ENCODE measurements at places on chromosomes 2 and 18.

GRCh38 chr2:174882416-174882815 is 118.1 kb upstream of the CHRNA1 start:
- DNase-seq = no peak

DNA sequence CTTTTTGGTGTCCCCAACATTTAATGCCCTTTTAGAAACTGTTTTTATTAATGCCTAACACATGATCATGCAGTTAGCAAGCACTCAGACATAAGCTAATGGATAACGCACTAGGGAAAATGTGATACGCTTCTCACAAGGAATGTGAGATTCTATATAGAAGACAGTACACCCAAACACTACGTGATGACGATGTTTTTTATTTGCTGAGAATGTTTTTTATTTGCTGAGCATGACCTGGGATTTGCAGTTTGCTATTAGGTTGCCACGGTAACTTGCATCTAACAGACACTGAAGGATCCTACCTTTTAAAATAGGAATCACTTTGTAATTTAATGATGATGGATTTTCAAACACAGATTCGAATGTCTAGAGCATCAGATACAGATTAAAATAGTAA is 4.9 kb downstream of the SMC6 start:
- no peak for DNase-seq

DNA sequence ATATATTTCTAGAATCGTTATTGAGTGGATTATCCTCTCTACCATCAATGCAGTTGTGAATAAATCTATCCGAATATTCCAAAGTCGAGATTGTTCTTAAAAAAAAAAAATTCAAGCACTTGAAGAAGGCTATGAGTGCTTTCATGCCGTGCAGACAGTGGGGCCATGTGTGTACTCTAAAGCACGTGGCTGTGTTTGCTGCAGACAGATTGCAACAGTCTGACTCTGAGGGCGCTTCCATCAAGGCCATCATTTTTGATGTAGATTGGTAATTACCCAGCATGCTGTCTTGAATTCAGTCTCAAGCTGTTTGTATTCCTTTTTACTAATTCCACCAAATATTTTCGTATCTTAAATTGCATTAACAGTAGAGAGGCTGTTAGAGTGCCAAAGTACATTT is 325.9 kb upstream of the LINC00305 start:
- DNase-seq = no peak

GRCh38 chr2:28449488-28450395 is 46.1 kb upstream of the PLB1 start:
- DNase-seq = no peak
